T1000 (cell line): ENCODE measurements at places on chromosomes 1 and 21.

- no peak for DNase-seq
Measured at GRCh38 chr1:224828691-224829090, 100.8 kb upstream of the DNAH14 start.

- DNase-seq: no peak
Measured at GRCh38 chr1:147669469-147670318, 630 bp downstream of the ACP6 start.

- DNase-seq: no peak
Measured at GRCh38 chr21:14453339-14454015, 70.5 kb upstream of the HSPA13 start.

- DNase-seq: no peak
Measured at GRCh38 chr1:47727051-47727696, 270.0 kb downstream of the TRABD2B start.

DNA sequence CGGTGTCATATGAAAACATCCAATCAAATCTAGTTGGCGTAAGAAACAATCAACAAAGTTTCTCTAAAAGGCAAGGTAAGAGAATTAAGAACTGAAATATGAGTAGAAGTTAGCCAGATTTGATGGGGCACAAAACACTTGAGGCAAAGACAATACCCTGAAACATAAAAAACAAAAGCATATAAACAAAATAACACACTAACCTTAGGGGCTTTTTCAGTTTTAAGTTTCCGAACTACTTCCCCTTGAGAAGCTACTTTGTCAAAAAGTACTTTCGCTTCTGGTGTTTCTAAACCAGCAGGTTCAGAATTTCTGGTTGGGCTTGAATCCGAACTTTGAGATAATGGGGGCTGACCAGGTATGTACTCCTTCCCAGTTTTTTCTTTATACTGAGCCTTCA, 57.9 kb downstream of the EPRS1 start:
- no peak for DNase-seq

DNA sequence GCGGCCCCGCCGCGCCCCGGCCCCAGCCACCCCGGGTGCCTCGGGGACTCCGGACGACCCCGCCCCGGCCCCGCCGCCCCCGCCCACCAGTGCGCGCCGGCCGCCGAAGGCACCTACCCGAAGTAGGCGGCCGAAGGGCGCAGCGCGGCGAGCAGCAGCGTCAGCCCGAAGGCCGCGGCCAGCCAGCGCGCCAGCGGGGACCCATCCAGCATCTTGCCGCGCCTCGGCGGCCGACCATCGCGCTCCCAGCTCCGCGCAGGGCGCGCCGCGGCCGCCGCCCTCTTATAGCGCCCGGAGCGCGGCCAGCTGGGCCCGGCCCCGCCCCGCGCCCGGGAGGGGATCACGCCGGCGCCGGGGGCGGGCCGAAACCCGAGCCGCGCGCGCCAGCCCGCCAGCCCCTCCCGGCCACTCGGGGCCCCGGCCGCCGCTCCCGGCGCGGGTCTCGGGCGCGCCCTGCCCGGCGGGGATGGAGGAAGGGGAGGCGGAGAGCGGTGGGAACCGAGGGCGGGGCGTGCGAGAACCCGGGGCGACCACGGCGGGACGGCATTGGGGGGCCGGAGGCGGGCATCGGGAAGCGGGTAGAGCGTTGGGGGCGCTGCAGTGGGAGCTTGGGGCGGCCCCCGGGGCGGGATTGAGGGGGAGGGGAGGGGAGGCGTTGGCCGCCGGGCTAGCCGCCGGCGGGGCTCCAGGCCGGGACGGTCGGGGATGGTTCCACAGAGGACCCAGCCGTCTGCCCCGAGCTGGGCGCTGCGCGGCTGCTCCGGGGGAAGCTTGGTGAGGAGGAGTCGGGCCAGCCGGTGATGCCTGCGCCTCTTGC, at the start of gene WNT9A:
Gene WNT9A (minus strand): TSS at position 257 of the 817 bp plus-strand sequence. CDS start 45 bp downstream, at position 212.
- DNase-seq: peak; percentile 28

DNA sequence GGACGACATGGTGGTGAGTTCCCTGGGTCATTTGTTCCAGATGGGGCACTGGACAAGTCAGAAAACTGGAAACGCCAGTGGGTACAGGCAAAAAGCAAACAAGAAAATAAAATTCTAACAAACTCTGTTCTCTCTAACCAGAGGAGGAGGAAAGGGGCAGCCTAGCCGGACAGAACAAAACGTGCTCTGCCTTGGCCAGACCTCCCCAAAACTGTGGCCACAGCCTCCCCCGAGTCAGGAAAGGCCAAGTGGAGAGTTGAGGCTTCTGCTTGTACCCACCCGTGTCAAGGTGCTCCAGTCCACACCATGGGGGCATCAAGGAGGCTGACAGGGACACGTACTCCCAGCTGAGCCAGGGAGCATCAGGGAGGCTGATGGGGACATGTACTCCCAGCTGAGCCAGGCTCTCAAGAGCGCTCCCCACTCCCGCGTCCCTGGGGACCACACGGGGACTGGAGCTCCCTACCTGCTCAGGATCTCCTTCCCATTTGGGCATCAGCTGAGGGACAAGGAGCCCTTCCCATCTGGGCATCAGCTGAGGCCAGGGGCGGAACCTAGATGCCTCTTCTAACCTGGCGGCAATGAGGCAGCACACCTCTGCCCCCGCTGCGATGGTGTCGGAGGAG, 154.8 kb upstream of the COL6A1 start:
- DNase-seq: no peak

- DNase-seq: no peak
Measured at GRCh38 chr1:223741861-223742260, 29.5 kb downstream of the CAPN2 start.
